ENCODE measurements at places on chromosomes 2 and 18. TPM values are rescaled to one million over a fixed set of nuclear protein-coding genes. Genes with fewer than 3 reads are reported as not detected.

Gene VWC2L
- total RNA-seq = not detected

Gene LIMS4
- total RNA-seq = 4.7 TPM

Gene PCARE
- under 0.01 TPM for total RNA-seq

Gene RFX8
- 24.1 TPM for total RNA-seq

Gene C2orf81
- total RNA-seq = 1.9 TPM

Gene LRP2
- total RNA-seq = 0.41 TPM

Gene C1QL2
- total RNA-seq = not detected

Gene UGT1A10
- total RNA-seq = 0.41 TPM

Gene HS1BP3
- 23.0 TPM for total RNA-seq

Gene SCN2A
- 18.5 TPM for total RNA-seq

Gene PDE1A
- total RNA-seq = 34.9 TPM

Gene DYNAP
- not detected for total RNA-seq

Gene AAMP
- 262 TPM for total RNA-seq

Gene HOXD8
- total RNA-seq = 0.45 TPM

Gene TCF23
- not detected for total RNA-seq

Gene GAREM2
- total RNA-seq = 0.57 TPM

Gene UCN
- 1.1 TPM for total RNA-seq

Gene XDH
- total RNA-seq = 3.1 TPM

Gene TRIM54
- not detected for total RNA-seq
